Peyer's patch (tissue), 4 donors: ENCODE measurements at places on chromosomes 1 and 21. TPM values are rescaled to one million over a fixed set of nuclear protein-coding genes. Genes with fewer than 3 reads are reported as not detected.

- no peaks in the 10 kb centered on the region for H3K36me3 ChIP-seq
- DNase-seq: no peak
- H3K27me3 ChIP-seq: no peaks in the 10 kb centered on the region
- H3K4me1 ChIP-seq: no peaks in the 10 kb centered on the region
- no peak overlapping the region for H3K27ac ChIP-seq
These were observed 24.4 kb downstream of the MPZL1 start for GRCh38 chr1:167746013-167746672.

DNA sequence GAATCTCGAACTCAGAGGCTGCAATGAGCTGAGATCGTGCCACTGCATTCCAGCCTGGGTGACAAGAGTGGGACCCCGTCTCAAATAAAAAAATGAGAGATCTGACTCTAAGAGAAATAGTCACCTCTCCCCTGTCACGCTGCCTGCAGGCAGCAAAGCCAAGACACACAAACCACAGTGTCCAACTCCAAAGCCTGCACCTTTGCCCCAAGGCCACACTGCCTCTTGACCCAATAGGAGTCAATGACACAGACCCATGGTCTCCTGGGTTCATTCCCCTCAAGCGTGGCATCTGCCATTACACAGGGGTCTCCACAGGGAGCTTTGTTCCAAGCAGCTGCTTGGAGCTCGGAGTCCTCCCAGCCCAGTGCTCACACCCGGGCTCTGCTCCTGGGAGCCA is 46.3 kb downstream of the SLC9A1 start:
- H3K4me1 ChIP-seq: peaks cover 19% of the 10 kb centered on the region
- no peak for DNase-seq
- H3K27ac ChIP-seq: no peak overlapping the region
- H3K4me3 ChIP-seq: no peak overlapping the region

DNA sequence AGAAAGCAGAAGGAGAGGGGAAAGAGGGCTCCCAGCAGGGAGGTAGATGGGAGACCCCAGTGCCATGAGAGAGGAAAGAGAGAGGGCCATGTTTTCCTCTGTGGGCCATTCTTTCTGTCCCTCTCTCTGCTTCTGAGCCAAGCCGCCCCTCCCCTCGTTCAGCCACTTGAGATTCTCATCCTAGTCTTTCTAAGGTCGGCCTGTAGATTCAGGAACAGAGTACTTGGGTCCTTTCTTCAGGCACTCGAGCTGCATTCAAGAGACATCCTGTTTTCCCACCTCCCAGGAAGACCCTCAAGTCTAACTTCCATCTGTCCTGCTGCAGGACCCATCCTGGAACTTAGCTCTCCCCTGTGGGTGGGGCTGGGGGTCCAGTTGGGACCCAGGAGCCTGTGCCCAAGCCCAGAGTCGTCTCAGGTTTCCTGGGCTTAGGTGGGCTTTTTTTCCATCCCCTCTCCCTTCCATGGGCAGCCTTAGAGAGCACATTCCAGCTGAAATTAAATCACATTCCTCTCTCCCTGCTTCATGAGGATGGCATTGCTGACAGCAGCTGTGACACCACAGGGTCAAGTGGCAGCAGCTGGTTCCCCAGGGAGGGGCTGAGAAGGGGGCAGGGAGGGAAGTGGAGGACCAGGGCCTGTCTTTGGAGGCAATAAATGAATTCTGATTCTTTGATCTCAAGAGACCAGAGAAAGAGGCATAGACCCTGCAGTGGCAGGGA is 13.0 kb downstream of the NES start:
- H3K27ac ChIP-seq: peak overlapping the region; percentile 85
- H3K36me3 ChIP-seq: no peaks in the 10 kb centered on the region
- no peaks in the 10 kb centered on the region for H3K27me3 ChIP-seq

POU3F1 gene
- not detected for total RNA-seq

KIF14 gene
- 0.85 TPM for total RNA-seq

PLA2G2C gene
- total RNA-seq: not detected

DNA sequence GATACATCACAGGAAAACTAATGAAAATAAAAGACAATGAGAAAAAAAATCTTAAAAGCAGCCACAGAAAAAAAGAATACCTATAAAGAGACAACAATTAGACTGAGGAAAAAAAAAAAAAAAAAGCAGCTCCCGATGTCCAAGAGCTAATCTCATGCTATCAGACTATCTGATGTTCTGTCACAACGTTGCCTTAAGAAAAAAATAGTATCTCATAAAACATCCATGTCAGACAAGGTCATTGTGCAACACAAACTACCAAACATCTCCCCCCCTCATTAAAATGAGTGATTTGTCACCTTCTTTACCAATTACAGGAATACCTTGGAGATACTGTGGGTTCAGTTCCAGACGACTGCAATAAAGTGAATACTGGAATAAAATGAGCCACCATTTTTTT is 68.9 kb downstream of the ZNF644 start:
- H3K4me1 ChIP-seq: no peaks in the 10 kb centered on the region
- no peaks in the 10 kb centered on the region for H3K27me3 ChIP-seq
- no peak overlapping the region for H3K27ac ChIP-seq
- no peak for DNase-seq
- no peaks in the 10 kb centered on the region for H3K36me3 ChIP-seq
- H3K4me3 ChIP-seq: no peak overlapping the region

DNA sequence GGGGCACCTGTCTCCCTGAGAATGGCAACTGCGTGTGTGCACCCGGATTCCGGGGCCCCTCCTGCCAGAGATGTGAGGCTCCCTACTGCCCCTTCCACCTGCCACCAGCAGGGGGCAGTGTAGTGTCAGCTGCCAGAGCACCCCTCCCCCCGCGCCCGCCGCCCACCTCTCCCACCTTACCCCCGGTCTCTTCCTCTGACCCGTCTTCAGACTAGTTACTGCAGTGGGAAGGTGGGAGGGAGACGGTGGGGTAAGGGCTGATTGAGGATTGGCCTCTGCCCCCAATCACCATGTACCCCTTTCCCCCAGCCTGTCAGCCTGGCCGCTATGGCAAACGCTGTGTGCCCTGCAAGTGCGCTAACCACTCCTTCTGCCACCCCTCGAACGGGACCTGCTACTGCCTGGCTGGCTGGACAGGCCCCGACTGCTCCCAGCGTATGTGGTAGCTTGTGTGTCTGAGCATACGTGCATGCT is 10.1 kb upstream of the LRRC71 start:
- peak; percentile 71 for DNase-seq
- H3K4me3 ChIP-seq: no peak overlapping the region
- H3K36me3 ChIP-seq: no peaks in the 10 kb centered on the region
- no peak overlapping the region for H3K27ac ChIP-seq

HNRNPU gene
- 522 TPM for total RNA-seq

DNA sequence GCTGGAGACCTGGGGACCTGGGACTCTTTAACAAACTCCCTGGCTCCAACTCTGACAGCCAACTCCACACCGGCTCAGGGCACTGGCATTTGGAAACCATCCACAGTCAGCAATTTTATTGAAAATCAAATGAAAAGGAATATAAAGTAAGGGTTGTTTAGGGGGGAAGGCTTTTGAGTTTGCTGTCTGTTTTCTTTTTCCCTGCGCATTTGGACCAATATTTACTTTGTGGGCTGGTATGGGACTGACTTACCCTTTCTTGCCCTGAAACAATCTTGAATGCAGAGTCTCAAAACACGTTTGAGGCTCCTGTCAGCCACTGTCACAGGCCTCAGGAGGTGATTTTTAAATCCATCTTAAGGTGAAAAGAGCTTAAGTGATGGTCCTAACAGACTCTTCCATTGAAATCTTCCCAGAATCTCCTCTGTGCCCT is 15.4 kb upstream of the EFHD2 start:
- H3K27me3 ChIP-seq: no peaks in the 10 kb centered on the region
- H3K27ac ChIP-seq: no peak overlapping the region
- H3K4me1 ChIP-seq: no peaks in the 10 kb centered on the region
- no peaks in the 10 kb centered on the region for H3K36me3 ChIP-seq

OR2L13 gene
- total RNA-seq: not detected

DNA sequence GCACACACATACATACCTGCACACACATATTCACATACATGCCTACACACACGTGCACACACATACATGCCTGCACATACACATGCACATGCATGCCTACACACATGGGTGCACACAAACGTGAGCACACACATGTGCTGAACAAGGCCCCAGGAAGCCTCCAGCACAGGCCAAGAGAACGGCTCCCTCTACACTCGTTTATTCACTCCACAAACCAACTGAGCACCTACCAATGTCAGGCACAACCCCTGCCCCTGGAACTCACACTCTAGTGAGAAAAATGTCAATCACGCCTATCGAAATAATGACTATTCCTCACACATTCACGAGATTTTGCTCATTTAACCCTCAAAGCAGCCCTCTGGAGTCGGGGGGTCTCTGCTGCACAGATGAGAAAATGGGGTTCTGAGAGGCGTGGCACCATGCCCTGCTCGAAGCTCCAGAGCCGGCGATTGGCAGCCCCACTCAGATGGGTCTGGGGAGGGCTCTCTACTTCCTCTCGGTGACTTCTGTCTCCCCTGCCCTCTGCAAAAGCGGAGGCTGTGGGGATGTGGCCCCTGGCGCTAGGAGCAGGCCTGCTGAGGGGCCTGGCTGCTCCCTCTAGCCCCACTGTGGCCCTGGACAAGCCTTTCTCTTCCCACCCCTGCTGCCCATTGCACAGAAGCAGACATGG is 90.2 kb upstream of the RUNX3 start:
- no peaks in the 10 kb centered on the region for H3K27me3 ChIP-seq
- no peaks in the 10 kb centered on the region for H3K4me1 ChIP-seq
- DNase-seq: no peak
- no peak overlapping the region for H3K4me3 ChIP-seq
- H3K36me3 ChIP-seq: no peaks in the 10 kb centered on the region

DNA sequence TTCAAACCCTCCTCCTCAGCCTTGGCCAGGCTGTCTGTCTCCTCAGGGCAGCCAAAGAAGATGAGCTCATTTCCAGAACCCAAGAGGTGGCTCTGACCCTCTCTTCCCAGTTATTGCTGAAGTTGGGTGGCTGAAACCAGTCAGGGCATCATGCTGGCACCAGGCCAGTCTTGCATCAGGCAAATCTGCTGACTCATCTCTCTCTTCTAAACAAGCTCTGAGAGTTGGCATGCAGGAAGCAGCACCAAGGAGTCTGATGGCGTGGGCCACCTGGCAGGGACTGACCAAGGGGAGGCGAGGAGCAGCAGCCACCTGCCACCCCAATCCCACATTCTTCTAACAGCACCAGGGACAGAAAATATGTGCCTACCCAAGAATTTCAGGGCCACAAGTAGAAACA is 104.8 kb upstream of the ATP1A1 start:
- H3K36me3 ChIP-seq: no peaks in the 10 kb centered on the region
- no peak overlapping the region for H3K4me3 ChIP-seq
- H3K4me1 ChIP-seq: no peaks in the 10 kb centered on the region
- no peak overlapping the region for H3K27ac ChIP-seq

DNA sequence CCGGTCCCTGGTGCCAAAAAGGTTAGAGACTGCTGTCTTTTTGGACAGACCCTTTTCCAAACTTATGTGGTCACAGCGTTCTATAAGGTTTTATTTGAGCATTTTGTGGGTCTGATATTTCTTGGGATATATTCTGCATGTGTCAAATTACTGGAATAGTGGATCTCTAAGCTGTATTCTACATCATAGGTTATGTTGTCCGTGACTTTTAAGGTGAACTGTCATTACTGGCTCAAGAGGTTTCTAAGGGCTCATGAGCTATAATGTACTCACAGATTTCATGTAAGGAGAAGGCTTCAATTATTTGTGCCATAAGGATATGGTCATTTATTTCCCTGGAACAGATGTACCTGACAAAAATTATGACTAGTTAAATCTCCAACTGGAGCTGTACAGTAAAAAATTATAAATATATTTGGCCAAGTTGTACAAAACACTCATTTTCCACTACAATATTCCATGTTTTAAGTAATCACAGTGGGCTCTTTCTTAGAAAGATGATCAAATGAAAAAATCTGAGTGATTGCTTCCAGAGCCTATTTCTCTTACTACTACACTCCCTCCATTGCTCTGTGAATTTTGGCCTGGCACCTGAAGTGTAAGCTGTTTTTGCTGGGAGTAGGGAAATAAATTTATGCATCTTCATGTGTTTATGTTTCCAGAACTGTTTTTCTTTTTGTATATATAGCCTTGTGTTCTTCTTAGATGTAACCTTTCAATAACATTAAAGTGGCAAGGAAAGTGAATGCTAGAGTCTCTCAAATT is 538.1 kb upstream of the ZRANB2 start:
- H3K4me1 ChIP-seq: no peaks in the 10 kb centered on the region
- DNase-seq: no peak
- H3K36me3 ChIP-seq: no peaks in the 10 kb centered on the region
- H3K4me3 ChIP-seq: no peak overlapping the region
- no peak overlapping the region for H3K27ac ChIP-seq
- H3K27me3 ChIP-seq: no peaks in the 10 kb centered on the region
